NCI-H774 (cell line): ENCODE measurements at places on chromosomes 13 and 19.

DNA sequence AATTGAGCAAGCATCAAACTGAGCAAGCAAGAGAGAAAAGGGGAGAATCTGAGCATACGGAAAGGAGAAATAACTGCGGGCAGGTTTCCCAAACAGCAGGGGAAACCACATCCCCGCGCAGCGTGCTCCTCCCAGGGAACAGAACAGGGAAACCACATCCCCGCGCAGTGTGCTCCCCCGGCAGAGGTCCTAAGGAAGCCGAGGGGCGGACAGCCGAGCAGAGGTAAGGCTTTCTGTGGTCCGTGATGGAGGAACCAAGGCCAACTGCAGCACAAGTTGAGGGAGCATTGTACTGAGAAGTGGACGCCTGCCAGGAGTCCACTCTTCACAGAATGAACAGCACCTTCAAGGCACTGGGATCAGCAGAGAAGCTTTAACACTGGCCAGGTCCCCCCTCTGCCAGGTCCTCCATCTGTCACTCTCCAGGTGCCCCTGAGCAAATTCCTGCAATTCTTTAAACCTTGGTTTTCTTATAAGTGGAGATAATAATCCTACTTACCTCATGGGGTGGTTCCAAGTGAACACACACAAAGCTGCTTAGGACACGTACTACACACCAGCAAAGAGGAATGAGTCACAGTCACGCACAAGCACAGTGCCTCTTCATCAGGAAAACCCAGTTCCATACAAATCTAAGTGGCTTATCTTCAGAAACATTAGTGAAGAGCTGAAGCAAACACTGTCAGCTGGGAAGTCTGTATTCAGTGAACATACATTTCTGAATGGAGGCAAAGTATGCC lies 23.0 kb upstream of the LAMP1 start:
- DNase-seq: no peak

DNA sequence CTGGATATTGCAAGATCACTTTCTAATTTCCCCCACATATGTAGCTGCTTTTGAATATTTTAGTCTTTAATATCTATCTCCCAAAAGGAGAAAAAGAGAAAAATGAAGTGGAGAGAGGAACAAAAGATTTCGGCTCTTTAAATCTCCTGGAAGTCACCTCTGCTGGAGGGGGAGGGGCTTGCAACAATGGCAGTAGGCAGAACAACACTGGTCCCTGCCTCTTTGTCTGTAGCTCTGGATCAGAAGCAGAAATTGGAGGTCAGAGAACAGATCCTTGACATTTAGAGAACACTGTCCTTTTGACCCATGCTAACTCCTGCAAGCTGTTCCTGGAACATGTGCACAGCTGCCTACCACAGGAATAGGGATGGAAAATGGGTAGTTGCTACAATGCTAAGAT lies 86.7 kb upstream of the GPR12 start:
- no peak for DNase-seq

GRCh38 chr13:28819735-28820098 lies 422 bp upstream of the MTUS2 start:
- DNase-seq: peak; percentile 17

GRCh38 chr19:3039641-3040077 lies 10.6 kb upstream of the TLE2 start:
- DNase-seq: no peak

GRCh38 chr19:7953060-7953459 lies 9.6 kb upstream of the TIMM44 start:
- DNase-seq: no peak

- peak; percentile 91 for DNase-seq
These were observed 1.3 kb downstream of the HMG20B start for GRCh38 chr19:3573858-3574637.

DNA sequence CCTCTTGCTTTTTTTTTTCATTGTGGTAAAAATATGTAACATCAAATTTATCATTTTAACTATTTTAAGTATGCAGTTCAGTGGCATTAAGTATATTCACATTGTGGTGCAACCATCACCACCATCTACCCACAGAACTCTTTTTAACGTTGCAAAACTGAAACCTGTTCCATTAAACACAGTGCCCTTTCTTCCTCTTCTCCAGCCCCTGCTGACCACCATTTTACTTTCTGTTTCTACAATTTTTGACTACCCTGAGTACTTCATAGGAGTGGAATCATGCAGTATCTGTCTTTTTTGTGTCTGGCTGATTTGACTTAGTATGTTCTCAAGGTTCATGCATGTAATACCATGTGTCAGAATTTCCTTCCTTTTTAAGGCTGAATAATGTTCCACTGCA lies 153.1 kb downstream of the FGF9 start:
- DNase-seq: no peak

DNA sequence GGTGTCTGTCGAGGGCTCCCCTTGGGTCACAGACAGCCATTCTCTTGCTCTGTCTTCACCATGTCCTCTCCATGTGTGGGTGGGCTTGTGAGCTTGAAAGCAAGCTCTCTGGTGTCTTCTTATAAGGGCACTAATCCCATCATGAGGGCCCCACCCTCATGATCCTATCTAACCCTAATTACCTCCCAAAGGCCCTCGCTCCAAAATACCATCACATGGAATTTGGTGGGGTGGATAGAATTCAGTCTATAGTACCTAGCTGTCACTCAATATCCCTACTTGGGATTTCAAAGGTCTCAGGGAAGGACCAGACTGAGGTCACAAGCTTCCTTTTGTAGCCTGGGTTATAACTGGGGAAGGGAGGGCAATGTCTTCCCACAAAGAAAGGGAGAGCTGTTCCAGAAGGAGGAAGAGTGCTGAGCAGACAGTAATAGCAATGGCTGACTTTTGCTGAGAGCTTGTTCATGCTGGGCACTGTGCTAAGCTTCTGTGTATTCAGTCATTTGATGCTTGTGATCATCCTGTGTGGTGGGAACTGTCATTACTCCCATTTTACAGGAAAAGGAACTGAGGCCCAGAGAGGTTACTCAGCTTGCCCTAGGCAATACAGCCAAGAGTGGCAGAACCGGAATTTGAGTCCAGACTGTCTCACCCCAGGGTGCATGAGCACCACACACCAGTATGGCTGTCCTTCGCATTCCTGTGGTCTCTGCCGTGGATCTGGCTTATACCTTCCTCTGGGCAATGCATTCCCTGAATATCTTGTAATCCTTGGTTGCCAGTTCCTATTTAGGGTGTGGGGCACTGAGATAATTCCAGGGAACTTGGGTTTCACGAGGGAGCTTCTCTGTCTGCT lies 8.2 kb downstream of the FXYD5 start:
- DNase-seq: no peak

GRCh38 chr13:42041684-42042035 lies 6.8 kb upstream of the DGKH start:
- no peak for DNase-seq

GRCh38 chr19:39060171-39060570 lies 24.0 kb upstream of the ACP7 start:
- no peak for DNase-seq
